ENCODE measurements at places on chromosomes 2 and 18. TPM values are rescaled to one million over a fixed set of nuclear protein-coding genes. Genes with fewer than 3 reads are reported as not detected.

The DYNC1I2 gene
- 51.9 TPM for total RNA-seq

The TGFA gene
- total RNA-seq, result not detected

The CCDC141 gene
- total RNA-seq, result 13.0 TPM

The TEX44 gene
- not detected for total RNA-seq

The CLEC4F gene
- total RNA-seq, result not detected

The GKN1 gene
- total RNA-seq, result not detected

The GALR1 gene
- total RNA-seq, result not detected

The ME2 gene
- total RNA-seq, result 73.5 TPM

The NT5C1B gene
- not detected for total RNA-seq

The CCDC102B gene
- total RNA-seq, result 0.87 TPM

The RIT2 gene
- total RNA-seq, result not detected

The VWC2L gene
- total RNA-seq, result not detected

The FSHR gene
- total RNA-seq, result not detected

The ALK gene
- total RNA-seq, result not detected

The PLB1 gene
- 0.93 TPM for total RNA-seq

The NR4A2 gene
- total RNA-seq, result 1.7 TPM

The CD8B2 gene
- 0.05 TPM for total RNA-seq

The L3MBTL4 gene
- total RNA-seq, result 0.07 TPM

The ST8SIA3 gene
- not detected for total RNA-seq

The CD8A gene
- 6.5 TPM for total RNA-seq

The ANXA4 gene
- 57.4 TPM for total RNA-seq

The CYTIP gene
- 319 TPM for total RNA-seq

The C1QL2 gene
- not detected for total RNA-seq

The SULT1C2 gene
- not detected for total RNA-seq

The UGT1A10 gene
- not detected for total RNA-seq

The LRRC30 gene
- total RNA-seq, result not detected

The USP37 gene
- 25.6 TPM for total RNA-seq

The DDX18 gene
- total RNA-seq, result 74.9 TPM

The DSC3 gene
- not detected for total RNA-seq

The STRN gene
- 38.0 TPM for total RNA-seq

The GCG gene
- not detected for total RNA-seq

The ERICH2 gene
- not detected for total RNA-seq

The RPL37A gene
- 2,874 TPM for total RNA-seq

The FTCDNL1 gene
- total RNA-seq, result 2.4 TPM

The PROM2 gene
- 0.07 TPM for total RNA-seq

The CNGA3 gene
- total RNA-seq, result not detected

The VSNL1 gene
- total RNA-seq, result not detected

The STARD6 gene
- not detected for total RNA-seq
